ENCODE measurements at places on chromosomes 6 and 20.

- no peak for DNase-seq
Measured at GRCh38 chr20:58330687-58331086, 21.2 kb downstream of the RAB22A start.

- no peak for DNase-seq
Measured at GRCh38 chr6:158687506-158687905, 37.7 kb downstream of the SYTL3 start.

- no peak for DNase-seq
Measured at GRCh38 chr6:35368038-35368887, 25.9 kb downstream of the PPARD start.

DNA sequence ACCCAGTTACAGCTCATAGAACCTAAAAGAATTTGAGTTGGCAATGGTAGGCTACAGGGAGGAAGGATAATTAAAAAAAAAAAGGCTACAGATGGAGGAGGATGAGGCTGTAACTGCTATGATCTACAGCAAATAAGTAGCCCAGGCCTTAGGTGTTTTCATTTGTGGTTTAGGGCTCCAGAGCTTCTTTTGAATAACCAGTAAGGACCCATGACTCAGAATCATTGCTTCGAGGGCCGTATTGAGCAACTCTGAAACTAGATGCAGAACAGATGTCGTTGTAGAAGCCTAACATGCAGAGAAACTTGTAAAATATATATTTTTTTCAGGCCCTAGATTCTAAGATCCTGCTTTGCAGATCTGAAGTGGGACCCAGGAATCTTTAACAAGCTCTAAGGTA lies 19.0 kb upstream of the ASIP start:
- no peak for DNase-seq

GRCh38 chr6:147204060-147204785 lies at the start of gene STXBP5:
STXBP5 (plus strand) TSS chr6:147204417; CDS start chr6:147204533, 116 bp downstream.
- DNase-seq = no peak

- no peak for DNase-seq
Measured at GRCh38 chr20:41395667-41396664, 29.3 kb upstream of the EMILIN3 start.

DNA sequence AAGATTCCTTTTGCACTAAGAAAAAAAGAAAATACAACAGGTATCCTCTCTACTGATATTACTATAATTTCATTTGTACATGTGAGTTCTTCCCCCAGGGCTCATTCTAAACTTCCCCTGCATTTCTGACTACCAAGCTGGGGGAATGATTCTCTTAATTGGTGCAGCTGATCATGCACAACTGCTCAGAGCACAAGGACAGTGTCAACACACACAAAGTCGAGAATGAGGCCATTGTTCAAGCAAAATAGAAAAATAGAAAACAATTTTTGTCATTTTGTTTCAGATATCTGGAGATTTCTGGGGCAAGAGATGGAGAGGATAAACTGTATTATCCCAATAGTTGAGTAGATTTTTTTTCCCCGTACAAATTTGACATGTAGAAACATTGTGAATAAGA lies 236.3 kb downstream of the HAO1 start:
- no peak for DNase-seq

DNA sequence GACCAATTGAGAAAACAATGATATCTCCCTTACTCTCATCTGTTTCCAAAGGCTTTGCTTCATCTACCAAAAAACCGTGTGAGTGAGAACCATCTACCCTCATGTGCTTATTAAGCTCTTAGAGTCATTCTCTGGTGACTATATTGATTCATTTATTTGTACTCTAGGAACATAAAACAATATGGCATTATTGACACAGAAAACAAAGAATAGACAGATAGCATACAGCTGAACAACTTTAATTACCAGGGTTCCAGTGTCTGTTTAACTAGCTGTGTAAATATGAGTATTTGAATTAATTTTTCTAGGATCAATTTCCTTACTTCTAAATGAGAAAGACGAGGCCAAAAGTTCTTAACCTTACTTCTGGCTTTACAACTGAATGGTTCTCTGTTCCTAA lies 31.3 kb upstream of the HEY2 start:
- DNase-seq = no peak

- DNase-seq = no peak
Measured at GRCh38 chr6:3285049-3285639, 26.4 kb downstream of the PSMG4 start.

GRCh38 chr6:13287104-13287503 lies 41.2 kb downstream of the TBC1D7 start:
- DNase-seq = no peak

DNA sequence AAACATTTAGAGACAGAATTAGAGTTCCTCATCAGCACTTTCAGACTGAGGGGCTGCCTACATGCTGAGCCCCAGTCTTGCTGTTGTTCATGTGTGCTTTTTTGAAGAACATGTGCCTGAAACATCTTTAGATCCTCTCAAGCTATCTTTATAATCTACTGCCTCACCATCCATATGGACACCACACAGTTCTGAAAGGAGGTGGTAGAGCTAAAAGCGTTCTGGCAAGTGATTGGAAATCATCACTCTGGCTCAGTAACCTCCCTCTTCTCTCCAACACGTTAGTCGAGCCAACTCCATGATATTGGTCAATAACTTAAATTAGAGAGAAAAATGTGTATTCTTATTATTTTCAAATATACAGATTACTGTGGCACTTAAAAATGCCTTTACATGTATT lies 40.6 kb downstream of the CLVS2 start:
- no peak for DNase-seq

- no peak for DNase-seq
Measured at GRCh38 chr20:63696628-63697356, at the start of gene TNFRSF6B. TNFRSF6B (plus strand) TSS chr20:63696652; CDS start chr20:63696768, 116 bp downstream.

DNA sequence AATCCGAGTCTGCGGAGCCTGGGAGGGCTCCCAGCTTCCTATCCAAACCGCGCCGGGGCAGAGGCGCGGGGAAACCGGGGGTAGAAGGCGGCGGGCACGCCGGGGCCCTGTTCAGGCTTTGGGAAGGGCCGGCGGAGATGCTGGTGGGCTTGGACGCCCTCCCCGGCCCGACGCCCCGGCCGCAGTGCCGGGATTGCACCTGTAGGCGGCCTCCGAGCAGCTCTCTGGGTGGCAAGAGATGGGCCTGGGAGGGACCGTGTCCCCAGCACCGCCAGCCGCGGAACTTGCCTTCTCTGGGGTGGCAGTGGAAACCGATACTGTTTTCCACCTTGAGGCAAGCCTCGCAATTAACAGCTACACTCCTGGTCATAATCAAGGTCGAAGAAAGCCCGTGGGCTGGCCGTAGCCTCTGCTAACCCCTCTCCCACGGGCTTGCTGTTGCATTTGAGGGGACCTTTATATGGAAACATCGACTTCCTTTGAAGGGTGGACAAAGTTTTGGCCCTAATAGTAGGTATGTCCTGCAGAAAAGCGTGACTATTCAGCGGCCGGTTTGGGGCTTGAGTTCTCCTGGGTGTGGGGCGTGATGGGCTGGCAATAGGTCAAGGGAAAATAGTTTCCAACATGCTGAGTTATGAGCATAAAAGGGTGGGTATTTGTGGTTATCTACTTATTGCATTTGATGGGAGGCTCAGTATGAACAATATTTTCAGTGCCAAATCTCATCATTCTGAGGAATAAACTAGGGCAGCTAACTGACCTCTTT lies 1.1 kb upstream of the JAG1 start:
- DNase-seq = peak; percentile 46

DNA sequence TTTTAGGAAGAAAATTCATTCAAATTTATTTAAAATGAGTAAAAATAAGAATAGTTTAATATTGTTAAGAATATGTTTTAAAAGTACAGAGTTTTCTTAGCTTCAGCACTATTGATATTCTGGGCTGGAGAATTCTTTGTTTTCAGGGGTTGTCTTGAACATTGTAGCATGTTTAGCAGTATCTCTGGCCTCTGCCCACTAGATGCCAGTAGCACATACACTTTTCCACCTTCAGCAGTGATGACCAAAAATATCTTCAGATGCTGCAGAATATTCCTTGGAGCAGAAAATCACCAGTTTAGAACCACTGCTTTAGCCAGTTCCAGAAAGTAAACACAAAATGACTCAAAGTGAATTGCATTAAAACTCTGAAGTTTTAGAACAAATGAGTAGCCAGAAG lies 19.4 kb upstream of the SDHAF4 start:
- DNase-seq = peak; percentile 8

DNA sequence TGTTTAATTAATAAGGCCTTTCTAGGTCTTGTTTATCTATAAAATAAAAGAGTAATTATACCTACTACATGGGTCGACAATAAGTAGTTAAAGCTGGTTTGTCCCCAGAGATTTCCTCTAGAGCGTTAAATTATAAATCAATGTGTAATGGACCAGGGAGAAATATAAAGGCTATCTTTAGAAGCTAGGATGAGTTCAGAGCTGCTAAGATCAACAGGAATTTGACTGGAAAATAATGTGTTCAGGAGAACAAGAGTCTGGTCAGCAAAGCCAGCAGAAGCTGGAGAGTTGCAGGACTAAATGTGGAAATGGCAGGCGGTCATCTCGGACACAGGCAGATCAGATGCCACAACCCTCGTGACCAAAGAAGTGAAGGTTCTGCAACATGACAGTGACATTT lies 428.8 kb downstream of the EPM2A start:
- no peak for DNase-seq

- DNase-seq = no peak
Measured at GRCh38 chr6:33502486-33502885, 48.1 kb downstream of the ZBTB9 start.

GRCh38 chr6:150767571-150768018 lies 97.9 kb upstream of the MTHFD1L start:
- DNase-seq = peak; percentile 28

DNA sequence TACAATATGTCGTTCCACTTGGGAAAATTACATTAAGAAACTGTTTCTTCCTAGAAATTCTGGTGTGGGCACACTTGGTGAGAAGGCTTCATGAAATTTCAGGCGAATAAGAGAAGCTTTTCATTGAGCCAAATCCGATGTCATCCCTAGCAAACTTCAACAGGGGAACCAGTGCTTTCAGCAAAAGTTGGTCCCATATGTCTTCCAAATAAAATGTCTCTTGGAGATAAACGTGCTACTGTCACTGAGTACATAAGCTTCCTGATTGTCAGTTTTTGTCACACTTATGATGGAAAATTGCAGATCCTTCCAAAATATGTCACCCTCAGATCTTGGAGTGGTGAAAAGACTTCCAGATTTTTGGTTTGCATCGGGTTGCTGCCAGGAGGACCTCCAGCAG lies 31.1 kb upstream of the SLC35A1 start:
- no peak for DNase-seq

GRCh38 chr6:108127826-108128225 lies 38.0 kb upstream of the NR2E1 start:
- DNase-seq = no peak

DNA sequence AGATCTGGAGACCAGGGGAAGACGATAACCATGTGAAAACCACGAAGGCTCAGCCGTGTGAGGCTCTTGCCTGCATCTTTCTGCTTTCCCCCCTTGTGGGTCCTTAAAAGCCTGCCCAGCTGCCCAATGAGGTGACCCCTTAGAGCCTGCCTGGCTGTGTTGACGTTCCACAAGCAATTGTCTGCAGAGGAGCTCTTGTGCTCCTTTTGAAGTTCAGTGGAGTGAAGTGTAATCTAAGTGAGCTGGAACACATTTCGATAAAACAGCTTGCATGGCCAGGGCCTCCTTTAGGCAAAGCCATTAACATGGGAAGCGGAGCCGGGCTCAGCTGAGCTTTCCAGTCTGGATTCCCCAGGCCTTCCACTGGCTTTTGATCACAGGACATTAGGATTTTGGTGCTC lies 27.3 kb upstream of the TCP11 start:
- no peak for DNase-seq

DNA sequence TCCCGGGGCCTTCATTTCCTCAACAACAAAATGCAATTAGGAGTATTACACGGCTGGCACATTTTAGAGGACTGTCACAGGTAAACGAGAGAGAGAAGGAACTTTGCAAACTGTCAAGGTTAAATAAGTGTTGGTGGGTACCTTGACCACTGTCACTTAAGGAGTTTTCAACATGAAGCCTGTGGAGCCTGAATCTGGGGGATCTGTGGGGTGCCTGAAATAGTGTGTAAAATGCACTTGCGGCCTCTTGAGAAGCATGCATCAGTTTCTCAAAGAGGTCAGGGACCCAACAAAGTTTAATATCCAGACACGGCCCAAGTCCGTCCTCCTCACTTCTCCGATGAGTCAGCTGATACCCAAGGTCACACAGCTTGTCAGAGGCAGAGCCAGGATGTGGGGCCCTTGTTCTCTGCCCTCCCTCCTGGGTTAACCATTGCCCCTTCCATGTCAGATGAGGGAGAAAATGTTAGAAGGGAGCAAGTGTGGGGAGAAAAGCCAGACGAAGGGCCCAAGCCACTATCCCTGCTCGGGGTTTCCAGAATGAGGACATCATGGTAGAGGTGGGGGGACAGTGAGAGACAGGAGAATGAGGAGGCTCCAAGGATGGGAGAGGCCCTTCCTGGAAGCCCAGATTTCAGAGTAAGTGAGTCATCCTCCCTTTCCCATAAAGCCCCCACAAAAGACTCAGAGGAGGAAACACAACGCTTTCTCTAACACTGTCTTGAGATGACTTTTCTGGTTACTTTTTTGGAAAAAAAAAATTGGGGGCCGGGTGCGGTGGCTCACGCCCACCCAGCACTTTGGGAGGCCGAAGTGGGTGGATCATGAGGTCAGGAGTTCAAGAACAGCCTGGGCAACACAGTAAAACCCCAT lies 42.2 kb downstream of the C6orf132 start:
- DNase-seq = no peak

- DNase-seq = no peak
Measured at GRCh38 chr20:34544109-34544796, 14.3 kb upstream of the MAP1LC3A start.

DNA sequence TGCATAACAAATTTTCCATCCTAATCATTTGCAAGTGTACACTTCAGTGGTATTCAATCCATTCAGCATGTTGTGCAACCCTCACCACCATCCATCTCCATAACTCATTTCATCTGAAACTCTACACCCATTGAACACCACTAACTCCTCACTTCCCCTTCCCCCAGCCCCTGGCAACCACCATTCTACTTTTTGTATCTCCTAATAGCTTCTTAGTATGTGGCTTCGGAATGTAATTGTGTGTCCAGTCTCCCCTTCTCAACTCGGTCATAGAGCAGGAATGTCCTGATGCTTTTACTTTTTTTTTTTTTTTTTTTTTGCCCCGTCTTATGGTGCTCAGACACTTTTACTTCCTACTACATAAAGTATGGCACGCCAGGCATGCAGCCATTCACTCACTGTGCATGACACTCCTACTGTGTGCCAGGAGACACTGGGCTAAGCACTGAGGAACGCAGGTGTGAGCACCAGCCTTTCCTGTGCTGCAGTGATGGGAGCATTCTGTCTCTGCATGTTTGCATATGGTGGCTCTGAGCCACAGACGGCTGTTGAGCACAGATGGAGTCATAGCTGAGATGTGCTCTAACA lies 15.3 kb downstream of the HCK start:
- no peak for DNase-seq

GRCh38 chr6:56293781-56294180 lies 46.4 kb upstream of the COL21A1 start:
- DNase-seq = no peak

GRCh38 chr6:26017632-26017966 lies 55.0 kb downstream of the TRIM38 start:
- DNase-seq = peak; percentile 58

GRCh38 chr20:43969028-43969447 lies 54.4 kb downstream of the TOX2 start:
- DNase-seq = no peak

All from hypothalamus (tissue), 51 donors.